ENCODE measurements at places on chromosomes 5 and 9. TPM values are rescaled to one million over a fixed set of nuclear protein-coding genes. Genes with fewer than 3 reads are reported as not detected.

- no peak for DNase-seq
- H3K27ac ChIP-seq: no peak overlapping the region
- H3K27me3 ChIP-seq: no peaks in the 10 kb centered on the region
- peaks cover 14% of the 10 kb centered on the region for H3K36me3 ChIP-seq
- peaks cover 12% of the 10 kb centered on the region for H3K4me1 ChIP-seq
- H3K4me3 ChIP-seq: no peak overlapping the region
These were observed 60.0 kb downstream of the CSNK1G3 start for GRCh38 chr5:123571927-123572326.

GRCh38 chr9:107214915-107215314 is 68.2 kb upstream of the RAD23B start:
- H3K27ac ChIP-seq: no peak overlapping the region
- H3K27me3 ChIP-seq: no peaks in the 10 kb centered on the region
- no peak for DNase-seq
- no peak overlapping the region for H3K4me3 ChIP-seq
- no peaks in the 10 kb centered on the region for H3K36me3 ChIP-seq

- H3K36me3 ChIP-seq: no peaks in the 10 kb centered on the region
- H3K4me1 ChIP-seq: no peaks in the 10 kb centered on the region
- DNase-seq: no peak
- H3K27me3 ChIP-seq: no peaks in the 10 kb centered on the region
- H3K4me3 ChIP-seq: no peak overlapping the region
- H3K27ac ChIP-seq: no peak overlapping the region
These were observed 20.5 kb upstream of the CCL28 start for GRCh38 chr5:43432486-43433375.

- H3K27ac ChIP-seq: no peak overlapping the region
- no peaks in the 10 kb centered on the region for H3K36me3 ChIP-seq
- no peaks in the 10 kb centered on the region for H3K27me3 ChIP-seq
- no peak overlapping the region for H3K4me3 ChIP-seq
- no peak for DNase-seq
These were observed 47.3 kb upstream of the PRRC2B start for GRCh38 chr9:131346559-131346958.

DNA sequence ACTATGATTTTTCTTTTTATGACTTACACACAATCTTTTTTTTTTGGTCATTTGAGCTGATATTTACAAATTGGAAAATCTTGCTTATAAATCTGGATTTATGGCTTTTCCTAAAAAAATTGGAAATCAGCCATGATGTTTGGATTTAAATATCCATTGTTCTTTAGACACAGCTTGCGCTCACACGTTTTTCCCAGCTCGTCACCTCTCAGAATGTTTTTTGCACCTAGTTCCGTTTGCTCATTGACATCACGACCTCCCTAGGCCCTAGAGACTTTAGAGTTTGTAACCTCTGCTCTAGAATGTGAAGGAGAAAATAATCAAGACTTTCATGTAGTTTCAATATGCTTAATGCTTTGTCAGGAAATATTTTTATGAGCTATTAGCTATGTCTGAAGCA is 930.5 kb downstream of the TLE4 start:
- H3K4me3 ChIP-seq: no peak overlapping the region
- H3K27me3 ChIP-seq: no peaks in the 10 kb centered on the region
- no peak for DNase-seq
- H3K36me3 ChIP-seq: no peaks in the 10 kb centered on the region

The CTNND2 gene
- total RNA-seq: not detected

All from natural killer cell (primary cell).